Lower leg skin (tissue), 4 donors: ENCODE measurements at places on chromosomes 11 and 22. TPM values are rescaled to one million over a fixed set of nuclear protein-coding genes. Genes with fewer than 3 reads are reported as not detected.

MOB2 gene
- total RNA-seq = 84.8 TPM

GRIK4 gene
- 0.67 TPM for total RNA-seq

GRCh38 chr11:90220391-90220790 lies 2.5 kb downstream of the CHORDC1 start:
- no peak for DNase-seq

GRCh38 chr11:15806217-15806616 lies 550.1 kb downstream of the SOX6 start:
- DNase-seq = no peak

DNA sequence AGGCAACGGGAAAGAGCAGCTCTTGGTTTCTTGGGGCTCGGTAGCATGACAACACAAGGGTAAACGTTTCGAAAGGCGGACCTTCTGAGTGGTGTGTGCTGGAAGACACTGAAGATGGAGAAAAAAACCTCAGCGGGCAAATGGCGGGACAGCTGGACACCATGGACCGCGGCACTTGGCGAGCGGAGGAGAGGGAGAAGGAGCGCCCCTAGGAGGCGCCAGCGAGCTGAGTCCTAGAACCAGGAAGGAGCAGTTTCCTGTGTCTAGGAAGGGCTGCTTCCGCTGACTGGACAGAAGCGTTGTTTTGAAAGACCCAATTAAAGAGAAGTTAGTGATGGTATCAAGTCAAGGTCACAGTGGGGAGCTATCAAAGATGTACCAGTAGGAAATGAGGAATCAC lies 44.0 kb upstream of the OPCML start:
- no peak for DNase-seq

GRCh38 chr11:77187111-77187750 lies 59.2 kb downstream of the MYO7A start:
- no peak for DNase-seq

GRCh38 chr11:76810151-76810853 lies 27.1 kb downstream of the TSKU start:
- DNase-seq = no peak
